ENCODE measurements at places on chromosomes 12 and 14.

DNA sequence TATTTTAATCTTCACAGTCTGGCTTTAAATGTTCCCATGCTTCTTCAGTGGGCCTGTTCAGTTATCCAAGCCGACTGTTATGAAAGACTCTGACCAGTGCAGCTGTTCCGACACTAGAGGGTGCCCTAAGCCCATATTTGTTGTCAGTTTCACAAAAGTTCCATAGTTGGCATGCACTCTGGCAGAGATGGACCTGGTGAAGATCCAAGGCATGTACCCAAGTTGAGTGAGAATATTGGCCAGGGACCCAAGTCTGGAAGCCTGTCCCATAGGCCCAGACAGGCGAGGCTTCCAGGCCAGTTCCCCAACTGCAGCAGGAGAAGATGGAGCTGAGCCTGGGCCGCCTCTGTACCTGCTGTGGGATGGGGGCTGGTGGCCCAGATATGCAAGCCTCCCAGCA lies 27.4 kb upstream of the GUCY2C start:
- no peak for DNase-seq

- no peak for DNase-seq
These were observed 614 bp upstream of the MARK3 start for GRCh38 chr14:103384450-103385151.

DNA sequence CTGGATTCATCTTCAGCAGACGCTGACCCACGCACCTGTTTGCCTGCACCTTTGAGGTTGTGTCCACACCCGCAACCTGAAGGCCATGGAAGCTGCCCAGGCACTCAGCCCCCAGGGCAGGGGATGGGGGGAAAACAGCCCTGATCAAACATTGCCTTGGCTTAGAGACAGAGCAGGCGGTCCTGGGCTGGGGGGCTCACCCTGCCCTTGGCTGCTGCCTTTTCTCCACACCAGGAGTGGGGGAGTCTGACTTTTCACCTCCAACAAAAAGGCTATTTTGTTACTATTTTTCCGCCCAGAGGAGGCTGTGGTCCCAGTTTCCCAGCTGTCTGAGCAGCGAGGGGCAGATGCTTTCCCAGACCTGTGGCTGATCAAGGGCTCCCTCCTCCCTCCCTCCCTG lies 24.2 kb downstream of the BCL11B start:
- DNase-seq: no peak

DNA sequence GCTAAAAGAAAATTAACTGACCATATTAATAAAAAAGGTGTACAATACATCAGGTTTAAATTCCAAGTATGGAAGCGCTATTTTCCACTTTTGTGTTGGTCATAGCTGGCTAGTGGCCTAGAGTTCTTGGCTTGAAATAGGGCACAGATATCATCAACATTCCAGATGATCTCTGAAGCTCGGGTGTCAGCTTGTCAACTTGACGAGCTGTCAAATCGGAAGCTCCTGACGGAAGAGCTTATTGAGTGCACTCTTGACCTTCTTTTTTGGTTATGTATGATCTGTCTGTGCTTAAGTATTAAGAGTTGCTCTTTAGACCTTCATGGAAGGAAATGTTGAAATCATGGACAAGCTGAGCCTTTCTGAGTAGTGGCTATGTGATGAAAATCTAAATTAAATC lies 177.9 kb downstream of the APAF1 start:
- no peak for DNase-seq

DNA sequence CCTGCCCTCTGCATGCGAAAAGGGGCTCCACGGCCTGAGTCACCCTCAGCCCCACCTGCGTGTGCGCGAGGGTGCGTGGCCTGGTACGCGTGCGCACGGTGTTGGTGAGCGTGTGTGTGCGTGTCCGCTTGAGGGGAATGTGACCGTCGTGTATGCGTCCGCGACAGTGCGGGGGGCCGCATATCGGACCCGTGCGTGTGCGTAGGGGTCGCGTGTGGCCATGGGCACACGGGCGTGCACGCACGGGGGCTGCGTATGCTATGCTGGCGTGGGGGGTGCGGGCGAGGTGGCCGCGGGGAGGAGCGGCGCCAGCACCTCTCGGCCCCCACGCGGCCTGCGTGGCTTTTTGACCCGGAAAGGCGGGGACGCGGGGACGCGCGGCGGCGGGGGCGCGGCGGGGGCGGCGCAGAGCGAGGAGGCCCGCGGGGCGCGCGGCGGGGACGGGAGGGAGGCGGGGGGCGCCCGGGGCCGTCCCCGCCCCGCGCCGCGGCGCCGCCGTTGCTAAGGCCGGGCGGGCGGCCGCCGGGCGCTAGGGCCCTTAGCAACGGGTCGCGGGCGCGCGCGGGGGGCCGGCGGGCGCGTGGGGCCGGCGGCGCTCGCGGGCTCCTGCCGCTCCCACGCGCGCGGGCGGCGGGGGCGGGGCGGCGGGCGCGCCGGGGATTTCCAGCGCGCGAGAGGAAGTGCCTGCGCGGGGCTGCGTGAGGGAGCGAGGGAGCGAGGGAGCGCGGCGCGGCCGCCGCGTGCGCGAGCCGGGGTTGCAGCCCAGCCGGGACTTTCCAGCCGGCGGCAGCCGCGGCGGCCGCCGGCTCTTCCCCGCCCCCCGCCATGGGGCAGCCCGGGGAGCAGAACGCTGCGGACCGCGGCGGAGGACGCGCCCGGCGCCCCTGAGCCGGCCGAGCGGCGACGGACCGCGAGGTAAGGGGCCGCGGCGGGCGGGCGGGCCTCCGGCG lies at the start of gene TRAF3:
Gene TRAF3 (plus strand): TSS at position 689 of the 950 bp plus-strand sequence. CDS start 92,753 bp downstream, outside the sequence.
- no peak for DNase-seq

GRCh38 chr14:93104961-93105360 lies 10.8 kb downstream of the ITPK1 start:
- no peak for DNase-seq

GRCh38 chr12:47814539-47815170 lies 5.0 kb downstream of the HDAC7 start:
- DNase-seq: no peak

DNA sequence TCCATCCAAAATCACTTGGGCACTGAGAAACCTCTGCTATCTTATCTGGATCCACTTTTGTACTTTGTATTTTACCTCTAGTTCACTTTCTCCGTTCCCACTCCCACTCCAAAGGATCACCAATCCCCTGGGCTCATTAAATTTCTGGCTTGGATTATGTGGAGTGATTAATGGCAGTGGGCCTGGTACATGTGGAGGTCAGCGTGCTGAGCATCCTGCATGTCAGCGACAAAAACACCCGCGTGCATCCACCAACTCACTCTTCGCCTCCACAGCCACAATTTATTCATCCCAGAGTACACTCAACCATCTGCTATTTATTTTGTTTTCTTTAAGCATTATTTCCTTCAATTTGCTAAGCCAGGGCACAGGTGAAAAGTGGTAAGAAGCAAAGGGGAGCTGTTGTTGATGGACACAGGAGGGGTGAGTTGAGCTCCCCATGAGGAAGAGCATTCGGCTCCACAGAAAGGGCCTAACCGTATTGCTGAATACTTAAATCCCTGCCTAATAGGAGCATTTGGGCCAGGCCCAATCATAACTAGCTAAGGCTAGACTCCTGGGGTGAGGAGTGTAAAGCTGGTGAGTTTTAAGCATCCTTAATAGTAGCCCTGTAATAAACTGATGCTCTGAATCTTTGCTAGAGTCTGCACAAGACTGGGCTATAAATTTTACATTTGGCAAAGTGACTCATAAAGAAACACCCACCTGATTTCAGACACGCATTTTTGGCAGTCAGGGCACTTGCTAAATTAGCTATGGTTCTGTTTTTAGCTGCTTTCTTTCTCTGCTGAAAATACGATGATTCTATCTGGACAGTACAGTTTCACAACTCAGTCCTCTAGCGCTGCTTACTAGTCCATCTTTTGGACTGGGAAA lies 137.8 kb downstream of the SLC25A21 start:
- no peak for DNase-seq

DNA sequence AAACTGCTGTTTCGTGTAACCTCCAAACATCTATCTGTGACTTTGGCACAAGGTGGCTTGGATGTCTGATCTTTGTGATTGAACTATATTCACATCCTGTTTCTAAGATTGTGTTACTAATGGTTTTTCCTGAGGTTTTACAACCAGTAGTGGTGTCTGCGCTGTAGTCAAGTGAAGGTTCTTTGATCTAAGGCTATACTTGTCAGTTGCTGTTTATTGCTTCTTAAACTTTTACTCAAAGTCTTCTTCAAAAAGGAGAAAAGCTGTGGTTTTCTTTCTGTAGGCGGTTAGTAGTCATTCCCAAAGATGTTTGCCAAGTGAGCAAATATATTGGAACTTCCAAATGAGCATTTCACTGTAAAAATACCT lies 12.3 kb upstream of the CALM1 start:
- DNase-seq: no peak

- no peak for DNase-seq
These were observed 12.0 kb downstream of the MGP start for GRCh38 chr12:14873440-14874185.

DNA sequence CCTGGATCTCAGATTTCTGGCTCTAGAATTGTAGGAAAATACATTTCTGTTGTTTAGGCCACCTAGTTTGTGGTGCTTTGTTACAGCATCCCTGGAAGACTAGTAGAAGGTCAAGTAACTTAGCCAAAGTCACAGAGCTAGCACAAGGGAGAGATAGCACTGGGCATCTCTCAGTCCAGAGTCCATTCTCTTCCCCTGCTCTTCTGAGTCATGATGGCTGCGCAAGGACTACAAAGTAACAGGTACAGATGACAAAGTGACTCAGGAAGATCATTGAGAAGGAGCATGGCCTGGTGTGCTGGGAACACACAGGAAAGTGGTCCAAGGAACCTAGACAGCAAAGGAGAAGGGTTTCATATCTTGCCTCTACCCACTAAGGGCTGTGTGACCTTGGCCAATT lies 19.3 kb downstream of the SLC17A8 start:
- no peak for DNase-seq

GRCh38 chr12:89721291-89721987 lies 12.8 kb upstream of the ATP2B1 start:
- no peak for DNase-seq

DNA sequence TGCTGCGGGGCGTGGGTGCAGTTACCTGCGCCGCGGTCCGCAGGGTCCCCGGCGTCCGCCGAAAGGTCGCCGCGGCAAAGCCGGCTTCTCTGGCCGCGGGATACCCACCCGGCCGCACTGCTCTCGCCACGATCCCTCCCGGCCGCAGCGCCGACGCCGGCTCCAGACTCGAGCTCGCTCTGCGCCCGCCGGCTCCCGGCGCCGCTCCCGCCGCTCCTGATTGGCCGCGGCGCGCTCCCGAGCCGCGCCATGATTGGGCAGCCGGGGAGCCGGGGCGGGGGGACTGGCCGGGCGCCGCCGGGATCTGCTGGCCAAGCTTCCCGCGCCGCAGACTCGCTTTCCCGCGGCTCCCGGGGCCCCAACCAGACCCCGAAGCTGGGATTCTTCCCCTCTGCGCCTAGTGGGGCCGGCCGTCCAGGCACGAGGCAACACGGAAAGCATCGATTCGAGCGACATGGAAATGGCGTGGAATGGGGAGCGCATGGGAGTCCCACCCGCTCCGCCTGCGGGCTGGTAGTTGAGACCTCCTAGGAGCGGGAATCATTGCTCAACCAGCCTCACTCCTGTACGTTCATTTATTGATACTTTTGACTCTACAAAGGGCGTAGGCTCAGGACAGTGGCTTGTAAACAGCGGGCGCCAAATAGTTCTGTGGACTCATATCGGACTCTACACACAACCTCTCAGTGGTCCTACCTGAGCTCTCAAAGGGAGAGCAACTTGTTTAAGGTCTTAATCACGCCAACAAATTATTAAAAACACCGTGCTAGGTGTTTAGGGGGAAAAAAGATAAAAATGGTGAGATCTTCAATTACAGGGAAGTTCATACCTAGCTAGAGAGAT lies 36.4 kb upstream of the STON2 start:
- DNase-seq: peak; percentile 84

- no peak for DNase-seq
These were observed 64.5 kb downstream of the TMTC3 start for GRCh38 chr12:88206601-88207000.

- no peak for DNase-seq
These were observed 35.9 kb downstream of the ADIPOR2 start for GRCh38 chr12:1726753-1727152.

GRCh38 chr14:44589180-44589579 lies 82.1 kb upstream of the FSCB start:
- no peak for DNase-seq
